Astrocyte of the spinal cord (primary cell): ENCODE measurements at places on chromosomes 6 and 20.

GRCh38 chr6:34241351-34242215 is 4.9 kb downstream of the HMGA1 start:
- no peak for DNase-seq

DNA sequence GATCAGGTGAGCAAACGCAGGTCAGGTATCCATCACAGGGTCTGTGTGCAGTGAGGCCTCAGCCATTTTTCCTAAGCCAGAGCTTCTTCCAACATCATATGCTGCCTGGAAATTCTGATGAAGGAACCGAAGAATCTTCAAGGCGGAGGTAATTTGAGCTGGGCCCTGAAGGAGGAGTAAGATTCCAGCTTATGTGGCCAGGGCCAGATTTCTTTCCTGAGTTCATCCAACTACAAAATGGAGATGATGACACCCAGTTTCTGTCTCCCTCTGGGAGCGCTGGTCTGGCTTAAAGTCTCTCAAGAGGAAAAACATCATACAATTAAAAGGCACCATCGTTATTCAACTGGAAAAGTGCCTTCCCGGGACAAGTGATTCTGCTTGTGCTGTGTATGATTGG is 6.9 kb upstream of the MANBAL start:
- DNase-seq: peak; percentile 66

- peak; percentile 72 for DNase-seq
Measured at GRCh38 chr20:1313236-1313964, 15.5 kb downstream of the SDCBP2 start.

- no peak for DNase-seq
Measured at GRCh38 chr20:40844332-40844731, 155.3 kb upstream of the MAFB start.

DNA sequence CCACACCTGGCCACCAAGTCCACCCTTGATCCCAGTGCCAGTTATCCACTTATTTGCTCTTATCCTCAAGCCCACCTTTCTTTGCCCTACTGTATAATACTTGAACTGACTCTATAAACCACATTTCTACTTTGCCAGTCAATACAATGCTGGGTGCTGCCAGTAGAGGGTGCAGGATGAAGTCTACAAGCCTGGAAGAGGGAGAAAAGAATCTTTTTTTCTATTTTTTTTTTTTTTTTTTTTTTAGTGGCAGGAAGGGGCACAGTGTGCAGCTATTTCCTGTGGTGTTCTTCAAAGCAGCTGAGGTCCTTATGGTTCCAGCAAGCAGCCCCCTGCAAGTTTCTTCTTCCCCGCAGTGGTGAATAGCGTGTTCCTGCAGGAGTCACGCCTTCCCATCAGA is 22.2 kb upstream of the GABRR1 start:
- DNase-seq: no peak

DNA sequence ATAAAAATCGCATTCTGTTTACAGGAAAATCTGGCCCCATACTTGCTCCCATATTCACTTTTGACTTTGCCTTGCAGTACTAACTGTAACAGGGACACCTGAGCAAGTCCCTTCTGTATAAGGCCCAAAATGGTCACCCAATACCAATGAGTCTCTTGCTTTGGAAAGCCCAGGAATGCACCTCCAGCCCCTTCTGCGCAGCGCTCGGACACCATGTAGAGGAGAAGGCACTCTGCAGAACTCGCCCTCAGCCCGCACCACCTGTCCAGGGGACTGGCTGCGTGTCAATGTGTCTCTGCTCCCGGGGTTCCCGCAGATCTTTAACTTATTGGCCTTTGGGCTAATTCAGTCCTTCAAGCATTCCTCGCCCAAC is 746 bp upstream of the PRND start:
- no peak for DNase-seq

DNA sequence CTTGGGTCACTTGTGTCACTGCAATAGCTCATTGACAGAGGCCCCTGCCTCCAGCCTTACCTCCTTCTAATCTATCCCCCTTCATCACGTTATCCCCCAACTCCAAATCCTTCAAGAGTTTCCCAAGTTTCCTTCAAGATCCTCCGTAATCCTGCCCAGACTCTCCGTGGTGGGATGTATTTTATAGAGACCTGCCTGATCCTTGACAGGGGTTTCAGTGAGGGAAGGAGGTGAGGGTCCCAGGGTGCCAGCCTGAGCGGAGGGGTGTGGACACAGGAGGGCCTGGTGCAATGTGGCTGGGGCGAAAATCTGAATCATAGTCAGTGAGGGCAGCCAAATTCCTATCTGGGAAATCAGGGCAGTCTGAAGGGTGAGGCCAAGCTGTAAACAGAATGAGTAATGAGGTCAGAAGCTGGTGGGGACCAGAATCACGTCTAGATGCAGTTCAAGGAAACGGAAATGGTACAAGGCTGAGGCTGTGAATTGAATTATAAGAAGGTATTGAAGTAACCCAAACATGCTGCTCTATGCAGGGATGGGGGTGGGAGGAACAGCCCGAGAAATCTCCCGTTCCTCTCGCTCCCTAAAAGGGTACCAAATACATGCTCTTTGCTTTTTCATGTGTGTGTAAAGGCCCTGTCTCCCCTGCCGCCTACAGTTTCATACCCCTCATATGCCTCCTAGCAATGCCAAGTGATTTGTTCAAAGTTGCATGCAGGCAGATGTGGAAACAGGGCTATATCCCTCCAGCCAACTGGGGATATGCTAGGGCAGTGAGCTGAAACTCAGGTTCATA is 35.4 kb upstream of the PIM1 start:
- peak; percentile 93 for DNase-seq

GRCh38 chr6:143157131-143157530 is 96.4 kb downstream of the AIG1 start:
- no peak for DNase-seq

DNA sequence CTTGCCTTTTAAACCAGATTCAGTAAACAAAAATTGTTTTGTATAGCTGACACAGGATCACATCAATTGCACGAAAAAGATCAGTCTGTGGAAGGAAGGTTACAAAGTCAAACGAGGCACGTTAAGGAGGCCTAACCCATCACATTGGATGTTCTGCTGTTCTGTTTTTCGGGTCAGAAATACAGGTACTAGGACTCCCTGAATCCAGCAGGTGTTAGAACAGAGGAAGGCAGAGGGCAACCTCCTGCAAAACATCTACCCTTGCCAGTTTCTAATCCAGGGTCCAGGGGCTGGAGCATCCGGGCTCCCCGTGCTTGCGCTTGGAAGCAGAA is 64.6 kb downstream of the PLG start:
- no peak for DNase-seq

DNA sequence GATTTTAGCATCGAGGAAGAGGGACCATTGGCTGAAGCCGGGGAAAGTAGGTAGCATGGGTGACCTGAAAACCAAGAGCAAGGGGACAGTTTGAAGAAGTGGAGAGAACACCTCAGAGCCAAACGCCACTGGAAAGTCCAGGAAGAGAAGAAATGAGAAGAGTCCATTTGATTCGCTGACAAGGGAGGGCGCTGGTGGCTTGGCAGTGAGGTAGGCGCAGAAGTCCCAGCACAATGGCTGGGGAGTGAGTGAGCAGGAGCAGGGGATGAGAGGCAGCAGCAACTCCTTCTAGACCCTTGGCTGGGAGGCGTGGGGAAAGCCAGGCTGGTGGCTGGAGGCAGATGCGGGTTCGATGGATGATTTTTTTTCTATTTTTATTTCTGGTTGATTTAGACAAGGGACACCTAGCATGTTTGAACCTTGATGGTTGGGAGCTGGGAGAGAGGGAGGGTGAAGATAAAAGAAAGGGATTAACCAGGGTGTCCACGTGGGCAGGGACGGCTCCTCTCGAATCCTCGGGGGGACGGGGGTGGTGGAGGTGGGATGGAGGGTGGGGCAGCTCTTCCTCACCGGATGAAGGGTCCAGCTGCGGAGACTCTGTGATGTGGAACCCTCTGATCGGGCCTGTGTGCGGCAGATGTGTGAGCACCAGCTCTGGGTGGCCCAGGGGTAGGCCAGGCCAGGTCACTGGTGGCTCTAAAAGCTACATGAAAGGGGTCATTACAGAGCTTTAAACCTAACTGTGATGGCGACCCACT is 164.2 kb downstream of the NFATC2 start:
- DNase-seq: no peak

DNA sequence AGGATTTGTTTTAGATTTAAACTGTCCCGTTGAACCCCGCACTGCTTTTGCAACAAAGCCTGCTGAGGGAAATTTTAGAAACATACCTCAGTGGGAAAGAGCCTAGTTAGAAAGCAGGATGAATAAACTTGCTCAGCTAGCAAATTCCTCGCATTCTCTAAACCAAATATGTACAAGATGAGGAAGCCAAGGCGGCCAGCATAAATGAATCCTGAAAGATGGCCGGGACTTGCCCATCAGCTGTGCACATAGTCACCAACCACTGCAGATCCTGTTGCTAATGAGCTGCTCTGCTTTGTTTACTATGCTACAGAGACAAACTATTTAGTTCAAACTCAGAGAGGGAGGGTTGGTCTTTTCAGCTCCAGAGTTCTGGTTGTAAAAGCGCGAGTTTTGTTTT is 49.0 kb downstream of the TMEM170B start:
- peak; percentile 88 for DNase-seq

DNA sequence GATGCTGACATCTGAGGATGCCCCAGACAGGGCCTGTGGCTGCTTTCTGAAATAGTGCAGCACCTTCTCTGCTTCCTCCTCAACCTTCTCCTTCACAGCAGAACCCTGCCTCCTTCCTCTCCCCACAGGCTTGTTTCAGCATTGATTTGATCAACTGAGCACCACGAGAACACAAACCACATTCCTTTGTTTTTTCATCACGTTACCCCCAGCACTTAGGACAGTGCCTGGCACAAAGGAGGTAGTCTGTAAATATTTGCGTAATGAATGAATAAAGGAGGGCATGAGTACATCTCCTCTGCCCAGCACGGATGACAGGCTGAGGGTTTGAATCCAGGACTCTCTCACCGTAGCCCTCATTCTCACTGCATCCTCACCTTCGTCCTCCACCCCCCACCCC is 21.3 kb upstream of the WFDC2 start:
- DNase-seq: no peak

DNA sequence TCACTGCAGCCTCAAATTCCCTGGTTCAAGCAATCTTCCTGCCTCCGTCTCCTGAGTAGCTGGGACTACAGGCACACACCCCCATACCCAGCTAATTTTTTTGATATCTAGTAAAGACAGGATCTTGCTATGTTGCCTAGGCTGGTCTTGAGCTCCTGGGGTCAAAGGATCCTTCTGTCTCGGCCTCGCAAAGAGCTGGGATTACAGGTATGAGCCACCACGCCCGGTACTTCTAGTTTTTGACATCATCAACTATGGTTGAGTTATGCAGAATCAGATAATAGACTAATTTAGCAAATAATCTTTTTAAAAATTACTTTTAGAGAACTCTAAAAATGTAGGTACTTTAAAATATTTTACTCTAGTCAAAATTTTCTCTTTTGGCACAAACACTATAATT is 166.2 kb downstream of the SOX4 start:
- no peak for DNase-seq

GRCh38 chr6:159904497-159904911 is 13.7 kb downstream of the MAS1 start:
- DNase-seq: no peak

GRCh38 chr6:101266063-101266462 is 127.4 kb upstream of the GRIK2 start:
- no peak for DNase-seq

- no peak for DNase-seq
Measured at GRCh38 chr6:140076105-140076504, 701.7 kb upstream of the CITED2 start.

DNA sequence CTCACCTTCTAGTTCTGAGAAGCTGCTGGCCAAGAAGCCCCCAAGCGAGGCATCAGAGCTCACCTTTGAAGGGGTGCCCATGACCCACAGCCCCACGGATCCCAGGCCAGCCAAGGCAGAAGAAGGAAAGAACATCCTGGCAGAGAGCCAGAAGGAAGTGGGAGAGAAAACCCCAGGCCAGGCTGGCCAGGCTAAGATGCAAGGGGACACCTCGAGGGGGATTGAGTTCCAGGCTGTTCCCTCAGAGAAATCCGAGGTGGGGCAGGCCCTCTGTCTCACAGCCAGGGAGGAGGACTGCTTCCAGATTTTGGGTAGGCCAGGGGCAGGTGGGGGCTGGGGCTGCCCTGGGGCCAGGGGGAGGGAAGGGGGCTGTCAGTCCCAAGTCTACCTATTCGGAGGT is 2.3 kb downstream of the MYLK2 start:
- DNase-seq: no peak

GRCh38 chr6:143151381-143151780 is 90.7 kb downstream of the AIG1 start:
- no peak for DNase-seq

DNA sequence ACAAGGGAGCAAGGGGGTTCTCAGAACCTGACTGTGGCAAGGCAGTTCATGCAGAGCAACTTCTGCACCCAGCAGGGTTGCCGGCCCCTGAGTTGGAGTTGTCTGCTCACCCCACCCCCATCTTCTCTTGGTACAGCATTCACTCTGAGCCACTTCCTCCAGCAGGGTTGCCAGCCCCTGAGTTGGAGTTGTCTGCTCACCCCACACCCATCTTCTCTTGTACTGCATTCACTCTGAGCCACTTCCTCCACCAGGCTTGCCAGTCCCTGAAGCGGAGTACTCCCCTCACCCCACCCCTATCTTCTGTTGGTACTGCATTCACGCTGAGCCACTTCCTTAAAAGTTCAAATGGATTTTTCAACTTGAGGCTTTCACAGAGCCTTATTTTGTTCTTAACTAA is 79.7 kb upstream of the SYNDIG1 start:
- no peak for DNase-seq

DNA sequence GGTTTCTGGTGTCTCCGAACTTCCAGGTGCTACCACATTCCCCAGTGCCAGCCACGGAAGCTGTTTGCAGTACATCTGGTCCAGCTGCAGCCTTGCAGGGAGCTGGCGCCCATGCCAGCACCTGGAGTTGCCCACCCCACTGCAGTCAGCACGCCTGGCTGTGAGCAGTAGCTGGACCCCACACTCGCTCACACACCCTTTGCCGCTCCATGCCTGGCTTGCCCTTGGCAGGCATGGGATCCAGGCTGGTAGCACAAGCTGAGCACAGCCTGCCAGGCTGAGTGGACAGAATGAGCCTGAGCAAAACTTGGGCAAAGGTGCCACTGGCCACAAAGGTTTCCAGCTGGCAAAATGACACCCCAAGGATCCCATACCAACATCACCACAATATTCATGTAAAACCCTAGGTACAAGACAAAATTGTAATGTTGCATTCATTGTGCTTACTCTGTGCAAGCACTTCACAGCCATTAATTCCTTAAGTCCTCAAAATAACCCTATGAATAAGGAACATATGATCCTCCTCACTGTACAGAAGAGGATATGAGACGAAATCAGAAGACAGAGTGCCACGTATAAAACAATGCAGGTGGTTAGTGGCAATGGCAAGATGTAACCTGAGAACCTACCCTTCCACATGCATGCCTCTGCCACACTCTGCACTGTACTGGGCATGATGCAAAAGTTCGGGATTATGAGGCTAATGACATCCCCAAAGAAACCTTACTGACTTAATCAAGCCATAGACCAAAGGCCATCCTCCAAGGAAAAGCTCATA is 18.3 kb downstream of the KIF16B start:
- no peak for DNase-seq

- no peak for DNase-seq
Measured at GRCh38 chr6:21829126-21829525, 235.6 kb downstream of the SOX4 start.
